ENCODE measurements at places on chromosomes 4 and X.

GRCh38 chr4:30744386-30744785 lies 24.2 kb downstream of the PCDH7 start:
- no peak for DNase-seq

GRCh38 chr4:10579648-10580047 lies 104.9 kb downstream of the CLNK start:
- no peak for DNase-seq

DNA sequence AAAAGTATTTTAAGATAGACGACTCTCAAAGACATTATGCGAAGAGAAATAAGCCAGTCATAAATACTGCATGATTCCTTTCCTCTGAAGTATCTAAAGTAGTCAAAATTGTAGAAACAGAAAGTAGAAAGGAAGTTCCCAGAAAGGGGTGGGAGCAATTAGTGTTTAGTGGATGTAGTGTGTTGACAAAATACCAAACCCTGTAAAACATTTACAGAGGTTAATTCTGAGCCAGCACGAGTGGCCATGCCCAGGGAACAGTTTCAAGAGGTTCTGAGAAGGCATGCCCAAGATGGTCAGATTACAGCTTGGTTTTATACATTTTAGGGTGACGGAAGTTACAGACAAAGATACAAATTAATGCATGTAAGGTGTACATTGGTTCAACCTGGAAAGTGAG lies 34.4 kb upstream of the SLC25A4 start:
- DNase-seq = no peak

DNA sequence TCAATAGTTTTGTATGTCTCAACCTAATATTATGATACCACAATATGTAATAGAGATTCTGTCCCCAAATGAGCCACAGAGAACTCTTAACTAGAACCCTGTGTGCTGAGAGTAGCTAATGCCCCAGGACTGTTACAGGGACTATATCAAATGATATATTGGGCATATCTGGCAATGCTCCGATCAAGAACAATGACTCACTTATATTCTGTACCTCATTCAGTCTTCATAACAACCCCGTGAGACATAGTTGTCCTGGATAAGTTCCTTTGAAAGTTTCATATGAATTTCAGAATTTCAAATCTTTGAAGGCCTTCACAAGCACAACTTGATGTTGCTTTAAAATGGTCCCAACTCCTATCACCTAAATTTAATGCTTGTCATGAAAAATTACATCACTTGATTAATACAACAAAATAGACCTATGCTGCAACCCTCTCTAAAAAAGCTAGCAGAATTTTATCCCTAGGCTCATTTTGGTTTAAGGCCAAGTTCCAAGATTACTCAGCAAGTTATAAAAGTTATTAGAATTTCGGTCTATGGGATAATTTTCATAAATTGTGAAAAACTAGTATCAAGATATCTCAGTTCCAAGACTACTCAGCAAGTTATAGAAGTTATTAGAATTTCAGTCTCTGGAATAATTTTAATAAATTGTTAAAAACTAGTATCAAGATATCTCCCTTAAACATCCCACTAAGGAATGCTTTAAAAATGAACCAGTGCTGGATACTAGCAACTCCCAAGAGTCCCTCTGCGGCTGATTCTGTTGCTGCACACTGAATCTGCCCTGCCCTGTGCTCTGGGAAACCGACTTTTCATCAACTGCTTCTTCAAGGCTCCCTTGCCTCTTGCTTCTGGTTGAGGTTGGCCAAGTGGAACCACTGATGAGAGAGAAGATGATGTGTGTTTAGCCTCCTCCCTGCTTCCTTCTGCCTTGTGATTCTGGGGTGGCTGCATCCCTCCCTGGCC lies 6.0 kb upstream of the ANXA3 start:
- DNase-seq = no peak

DNA sequence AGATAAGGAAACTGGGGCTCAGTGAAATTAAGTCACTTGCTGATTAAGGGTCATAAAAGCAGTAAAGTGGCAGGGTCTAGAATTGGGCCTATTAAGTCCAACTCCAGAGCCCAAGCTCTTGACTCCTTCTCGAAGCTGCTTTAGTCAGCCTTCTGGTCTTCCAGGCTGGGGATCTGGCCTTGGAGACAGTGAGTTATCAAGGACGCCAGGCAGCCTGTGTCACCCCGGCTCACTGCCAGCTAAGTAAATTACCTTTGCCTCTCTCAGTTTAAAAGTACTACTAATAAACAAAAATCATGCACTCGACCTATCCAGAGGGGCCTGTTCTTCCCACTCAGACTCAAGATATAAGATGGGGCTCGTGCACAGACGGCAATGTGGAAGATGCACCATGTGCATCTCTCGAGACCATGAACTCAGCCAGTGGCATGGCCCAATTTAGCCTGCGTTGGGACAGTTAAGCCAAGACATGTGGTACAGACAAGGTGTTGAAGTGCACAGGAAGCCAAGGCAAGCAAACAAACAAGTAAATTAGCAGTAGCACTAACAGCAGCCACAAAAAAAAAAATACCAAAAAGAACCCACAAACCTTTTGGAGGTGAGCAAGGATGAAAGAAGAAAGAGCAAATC lies 62.0 kb upstream of the MAP3K15 start:
- DNase-seq = no peak

- peak; percentile 84 for DNase-seq
Observed at GRCh38 chr4:140153718-140154571, at the start of gene MAML3. Gene MAML3, minus strand, starts transcription at chr4:140154184. Its CDS starts 857 bp downstream, at chr4:140153327.

- DNase-seq = no peak
Observed at GRCh38 chr4:2051086-2051485, 8.0 kb upstream of the NAT8L start.

All from smooth muscle cell of the brain vasculature (primary cell).